NCI-H1092 treated with DMSO at 0.1 percent for 48 hours (cell line): ENCODE measurements at places on chromosomes 1 and 21.

DNA sequence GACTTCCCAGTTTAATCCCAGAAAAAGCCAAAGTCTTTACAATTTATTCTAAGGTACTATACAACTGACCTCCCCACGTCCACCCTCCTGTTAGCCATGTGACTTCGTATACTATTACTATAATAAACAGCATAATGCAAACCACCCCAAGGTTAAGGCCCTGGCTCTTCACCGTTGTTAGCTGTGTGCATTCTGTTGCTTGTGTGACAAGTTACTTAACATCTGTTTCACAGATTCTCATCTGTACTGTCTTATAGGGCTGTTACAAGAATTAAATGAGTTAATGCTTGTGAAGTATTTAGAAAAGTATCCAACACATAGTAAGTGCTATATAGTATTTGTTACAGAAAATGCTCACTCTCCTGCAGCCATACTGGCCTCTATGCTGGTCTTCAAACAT is 15.7 kb downstream of the WARS2 start:
- no peak for DNase-seq

DNA sequence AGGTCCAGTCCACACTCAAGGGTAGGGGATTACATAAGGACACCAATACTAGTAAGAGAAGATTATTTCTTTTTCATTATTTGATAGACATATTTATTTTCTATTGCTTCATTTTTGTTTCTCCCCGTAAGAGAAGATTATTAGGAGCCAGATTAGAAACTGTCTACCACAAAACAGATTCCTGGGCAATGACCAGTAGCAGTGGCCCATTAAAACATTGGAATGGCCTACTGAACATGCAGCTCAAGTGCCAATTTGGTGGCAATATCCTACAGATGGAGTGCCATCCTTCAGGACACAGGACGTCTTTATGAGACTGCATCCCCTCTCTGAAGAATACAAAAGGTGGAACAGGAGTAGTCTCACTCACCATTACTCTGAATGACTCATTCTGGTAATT is 34.0 kb upstream of the ARHGAP29 start:
- no peak for DNase-seq

DNA sequence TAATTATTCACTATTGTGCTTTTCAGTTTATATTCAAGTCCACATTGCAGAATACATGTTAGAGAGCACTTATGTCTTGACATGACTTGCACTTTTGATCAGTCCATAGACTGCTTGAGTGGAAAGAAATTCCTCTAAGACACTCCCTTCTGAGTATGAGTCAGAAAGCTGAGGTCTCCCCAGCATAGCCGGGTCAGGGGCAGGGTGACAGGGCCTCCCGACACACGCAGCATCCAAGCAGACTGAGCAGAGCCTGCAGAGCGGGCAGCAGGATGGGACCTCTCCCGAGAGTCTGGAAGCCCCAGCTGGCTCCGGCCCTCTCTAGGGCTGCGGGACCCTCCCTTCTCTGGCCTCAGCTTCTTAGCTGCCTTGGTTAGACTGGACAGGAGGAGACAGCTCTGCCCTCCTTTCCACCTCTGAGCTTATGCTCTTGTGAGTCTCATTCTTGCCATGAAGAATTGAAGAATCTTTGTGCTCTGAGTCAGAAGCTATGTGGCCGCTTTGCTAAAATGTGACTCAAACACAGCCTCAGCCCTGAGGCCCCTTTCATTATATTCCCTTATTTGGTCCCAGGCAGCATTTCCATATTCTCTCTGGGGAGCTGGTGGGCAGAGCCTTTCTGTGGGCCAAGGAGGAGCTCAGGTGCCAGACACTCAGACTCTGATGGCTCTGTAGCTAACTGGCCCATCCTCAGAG is 11.2 kb upstream of the CAPN2 start:
- DNase-seq = no peak

GRCh38 chr21:46605767-46606426 is 1.0 kb upstream of the S100B start:
- no peak for DNase-seq

DNA sequence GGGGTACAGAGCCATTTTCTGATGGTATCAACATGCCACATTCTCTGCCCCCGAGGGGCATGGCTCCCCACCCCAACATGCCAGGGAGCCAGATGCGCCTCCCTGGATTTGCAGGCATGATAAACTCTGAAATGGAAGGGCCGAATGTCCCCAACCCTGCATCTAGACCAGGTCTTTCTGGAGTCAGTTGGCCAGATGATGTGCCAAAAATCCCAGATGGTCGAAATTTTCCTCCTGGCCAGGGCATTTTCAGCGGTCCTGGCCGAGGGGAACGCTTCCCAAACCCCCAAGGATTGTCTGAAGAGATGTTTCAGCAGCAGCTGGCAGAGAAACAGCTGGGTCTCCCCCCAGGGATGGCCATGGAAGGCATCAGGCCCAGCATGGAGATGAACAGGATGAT is 50.6 kb downstream of the ACP6 start:
- no peak for DNase-seq

DNA sequence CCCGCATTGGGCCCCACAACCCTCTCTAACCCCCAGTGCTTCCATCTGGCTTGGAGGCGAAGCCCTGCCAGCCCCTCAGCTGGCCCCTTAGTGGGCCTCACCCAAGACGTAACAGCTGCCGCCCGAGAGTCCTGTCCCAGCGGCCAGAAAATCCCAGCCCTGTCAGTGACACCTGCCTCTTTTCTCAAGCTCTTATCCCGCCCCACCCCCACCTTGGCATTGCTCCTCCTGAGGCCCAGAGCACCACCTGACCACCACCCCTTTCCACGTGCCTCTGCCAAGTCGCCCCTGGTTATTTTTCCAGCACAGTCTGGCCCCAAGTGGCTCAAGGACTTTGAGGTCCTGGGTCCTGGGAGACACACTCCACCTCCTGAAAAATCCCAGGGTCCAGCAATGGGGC is 5.9 kb upstream of the CTRC start:
- DNase-seq = peak; percentile 16

DNA sequence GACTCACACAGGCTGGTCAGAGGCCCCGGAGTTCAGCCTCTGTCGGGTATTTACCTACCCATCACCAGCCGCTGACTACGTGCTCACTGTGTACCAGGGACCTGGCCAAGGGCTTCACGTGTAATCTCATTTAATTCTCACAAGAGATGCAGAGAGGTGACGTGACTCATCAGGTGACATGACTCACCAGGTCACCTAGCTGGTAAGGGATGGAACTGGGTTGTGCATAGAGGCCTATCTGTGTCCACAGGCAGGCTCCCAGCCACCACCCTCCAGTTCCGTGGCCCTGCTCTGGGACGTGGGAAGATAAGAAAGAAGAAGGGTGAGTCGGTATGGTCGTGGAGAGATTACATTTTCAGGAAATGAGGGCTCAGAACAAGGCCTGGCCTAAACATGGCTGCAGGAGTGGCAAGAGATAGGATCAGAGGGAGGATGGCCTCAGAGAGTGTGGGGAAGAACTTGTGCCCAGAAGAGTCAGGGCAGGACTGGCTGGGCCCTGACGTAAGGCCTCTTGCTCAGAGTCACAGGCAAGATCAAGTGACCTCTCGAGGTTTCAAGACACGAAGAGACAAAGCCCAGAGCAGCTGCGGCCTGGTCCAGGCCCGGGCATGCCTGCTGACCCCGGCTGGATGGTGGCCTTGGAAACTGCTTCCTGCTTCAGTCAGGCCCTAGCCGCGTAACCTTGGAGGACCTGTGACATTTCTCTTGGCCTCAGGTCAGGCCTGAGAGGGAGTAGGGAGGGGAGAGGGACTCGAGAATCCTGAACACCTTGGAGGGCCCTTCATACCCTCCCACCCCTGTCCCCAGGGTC is 52.7 kb upstream of the WASF2 start:
- DNase-seq = no peak

DNA sequence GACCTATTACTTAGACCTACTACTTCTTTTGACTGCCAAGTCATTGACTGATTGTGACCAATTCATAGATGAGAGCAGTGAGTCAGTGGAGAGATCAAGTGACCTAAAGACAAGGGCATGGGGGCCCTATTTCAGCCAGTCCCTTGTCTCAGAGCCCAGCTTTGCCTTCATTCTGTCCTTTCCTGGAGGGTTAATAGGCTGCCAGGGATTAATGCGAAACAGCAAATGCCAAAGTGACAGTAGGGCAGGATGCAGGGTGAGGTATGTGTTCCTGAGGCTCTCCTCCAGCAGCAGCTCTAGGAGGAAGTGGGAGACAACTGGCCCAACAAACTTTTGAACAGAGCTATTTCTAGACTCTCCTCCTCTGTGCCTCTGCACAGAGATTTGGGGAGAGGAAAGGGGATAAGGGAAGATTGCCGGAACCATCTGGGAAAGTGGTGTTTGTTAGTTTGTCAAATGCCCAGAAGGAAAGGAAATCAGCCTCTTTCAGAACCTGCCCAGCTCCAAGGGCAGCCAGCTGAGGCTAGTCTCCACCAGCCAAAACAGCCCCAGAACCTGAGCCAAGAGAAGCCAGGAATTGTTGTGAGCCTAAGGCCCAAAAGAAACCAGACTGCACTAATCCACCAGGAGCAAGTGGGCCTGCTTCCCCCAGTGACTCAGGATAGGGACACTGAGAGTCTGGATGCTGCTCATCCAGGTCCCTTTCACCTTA is 4.9 kb upstream of the S100A3 start:
- DNase-seq = no peak

GRCh38 chr1:77513839-77514763 is 168.4 kb downstream of the ZZZ3 start:
- no peak for DNase-seq

DNA sequence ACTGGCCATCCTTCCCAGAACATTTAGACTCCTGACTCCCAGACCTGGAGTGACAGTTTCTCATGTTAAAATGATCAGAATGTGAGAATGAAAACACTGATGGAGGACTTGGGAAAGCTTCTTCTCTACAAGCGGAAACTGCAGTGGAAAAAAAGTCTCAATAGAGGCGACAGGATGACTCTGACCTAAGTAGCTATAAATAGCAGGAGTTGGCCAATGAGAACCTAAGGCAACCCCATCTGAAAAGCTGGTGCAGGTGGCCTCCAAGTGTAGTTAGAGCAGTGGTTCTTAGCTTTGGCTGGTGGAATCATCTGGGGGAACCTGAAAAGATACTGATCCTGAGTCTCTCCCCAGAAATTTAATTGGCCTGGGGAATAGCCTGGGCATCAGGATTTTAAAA is 44.2 kb upstream of the EXOSC10 start:
- no peak for DNase-seq

DNA sequence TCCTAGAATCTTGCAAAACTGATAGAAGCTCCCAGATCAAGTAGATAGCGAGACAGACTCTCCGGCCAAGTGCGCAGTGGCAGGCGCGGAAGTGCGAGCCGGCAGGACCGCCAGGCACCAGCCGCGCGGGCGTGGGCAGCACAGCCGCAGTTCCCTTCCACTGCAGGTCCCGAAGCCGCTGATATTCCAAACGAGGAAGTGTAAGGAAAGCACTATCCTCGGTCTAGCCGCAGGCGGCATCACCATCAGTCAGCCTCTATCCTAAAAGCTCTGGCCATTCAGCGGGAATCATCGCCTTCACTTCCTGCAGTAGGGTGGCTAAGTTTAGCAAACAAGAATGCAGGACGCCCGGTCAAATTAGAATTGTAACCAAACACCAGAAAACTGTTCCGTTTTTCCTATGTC is 710 bp downstream of the GLRX2 start:
- peak; percentile 53 for DNase-seq

DNA sequence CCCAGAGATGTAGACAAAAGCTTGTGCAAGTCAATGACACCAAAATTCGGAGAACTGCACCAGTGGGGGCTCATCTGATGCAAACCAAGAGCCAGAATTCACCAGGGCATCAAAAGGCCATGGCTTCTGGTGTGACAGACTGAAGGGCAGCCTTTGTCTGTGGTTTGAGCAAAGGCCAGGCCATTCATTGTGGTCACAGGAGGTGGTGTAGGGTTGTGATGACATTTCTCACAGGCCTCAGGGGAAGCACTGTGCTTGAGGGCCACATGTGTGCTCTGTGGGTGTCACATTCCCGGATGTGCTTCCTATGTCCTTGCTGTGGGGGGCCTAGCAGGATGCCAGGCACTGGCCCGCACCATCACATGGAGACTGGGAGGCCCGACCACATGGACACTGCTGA is 22.5 kb upstream of the KCNE1 start:
- no peak for DNase-seq

GRCh38 chr1:62100442-62100841 is 94.2 kb upstream of the L1TD1 start:
- no peak for DNase-seq

DNA sequence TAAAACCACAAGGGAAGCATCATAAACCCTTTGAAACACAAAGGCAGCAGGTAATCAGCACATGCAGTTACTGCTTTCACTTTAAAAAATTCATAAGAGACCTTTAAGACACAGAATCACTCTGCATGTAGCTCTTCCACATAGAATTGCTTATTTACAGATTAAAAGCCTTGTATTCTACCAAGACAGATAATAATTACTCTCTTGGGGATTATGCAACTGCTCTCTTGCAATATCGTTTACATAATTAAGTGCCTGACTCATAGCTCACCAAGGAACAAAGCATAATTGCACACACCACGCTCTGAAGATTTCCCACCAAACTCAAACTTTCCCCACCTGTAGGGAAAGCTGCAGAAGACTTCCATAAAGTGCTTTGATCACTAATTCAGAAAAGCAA is 87.9 kb downstream of the VAV3 start:
- no peak for DNase-seq

DNA sequence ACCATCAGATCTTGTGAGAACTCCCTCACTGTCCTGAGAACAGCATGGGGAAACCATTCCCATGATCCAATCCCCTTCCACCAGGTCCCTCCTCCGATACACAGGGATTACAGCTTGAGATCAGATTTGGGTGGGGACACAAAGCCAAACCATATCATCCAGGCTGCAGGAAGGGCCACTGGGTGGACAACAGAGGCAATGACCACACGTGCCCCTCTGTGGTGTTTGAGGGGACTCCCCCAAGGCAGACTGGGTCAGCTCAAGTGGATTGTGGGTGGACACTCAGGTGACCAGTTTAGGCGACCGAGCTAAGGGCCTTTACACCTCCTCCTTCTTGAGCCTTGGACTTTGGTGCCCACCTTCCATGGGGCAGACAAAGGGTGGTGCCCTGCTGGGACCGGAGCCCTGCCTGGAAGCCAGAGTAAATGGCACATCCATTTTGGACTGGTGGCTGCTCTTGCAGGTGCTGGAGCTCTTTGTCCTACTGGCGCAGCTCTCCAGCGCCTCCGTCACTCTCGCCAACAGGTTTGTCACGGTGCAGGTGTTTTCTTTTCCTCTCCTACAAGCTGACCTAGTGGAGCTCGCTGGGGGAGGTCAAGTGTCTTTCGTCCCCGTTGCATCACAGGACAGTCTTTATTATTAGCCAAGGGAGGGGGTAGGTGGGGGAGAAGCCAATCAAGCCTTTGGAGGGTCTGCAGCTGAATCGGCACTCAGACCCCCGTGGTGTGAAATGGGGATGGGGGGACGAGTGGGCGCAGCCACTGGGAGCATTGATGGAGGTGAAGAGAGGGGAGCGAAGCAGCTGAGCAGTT is 37.6 kb downstream of the CRYAA start:
- DNase-seq = no peak

- DNase-seq = peak; percentile 71
Measured at GRCh38 chr1:156689035-156689952, 12.1 kb upstream of the NES start.

- no peak for DNase-seq
Measured at GRCh38 chr1:43463479-43463878, 9.7 kb upstream of the HYI start.

- peak; percentile 34 for DNase-seq
Measured at GRCh38 chr1:28091043-28091781, 2.8 kb upstream of the EYA3 start.

- DNase-seq = no peak
Measured at GRCh38 chr1:11648039-11648438, 6.2 kb downstream of the FBXO2 start.
